Stimulated activated CD4-positive, alpha-beta T cell treated with anti-CD3 and anti-CD28 coated beads, Interleukin-1b, Interleukin-23, amount 100 ng/mL, for 48 hours (primary cell): ENCODE measurements at places on chromosomes 7 and 10.

GRCh38 chr7:91066627-91067026 is 197.6 kb upstream of the FZD1 start:
- no peak for DNase-seq

- DNase-seq, result peak; percentile 5
Observed at GRCh38 chr7:12111422-12112405, 99.4 kb upstream of the TMEM106B start.

- DNase-seq, result no peak
Observed at GRCh38 chr7:40470817-40471216, 336.0 kb downstream of the SUGCT start.

DNA sequence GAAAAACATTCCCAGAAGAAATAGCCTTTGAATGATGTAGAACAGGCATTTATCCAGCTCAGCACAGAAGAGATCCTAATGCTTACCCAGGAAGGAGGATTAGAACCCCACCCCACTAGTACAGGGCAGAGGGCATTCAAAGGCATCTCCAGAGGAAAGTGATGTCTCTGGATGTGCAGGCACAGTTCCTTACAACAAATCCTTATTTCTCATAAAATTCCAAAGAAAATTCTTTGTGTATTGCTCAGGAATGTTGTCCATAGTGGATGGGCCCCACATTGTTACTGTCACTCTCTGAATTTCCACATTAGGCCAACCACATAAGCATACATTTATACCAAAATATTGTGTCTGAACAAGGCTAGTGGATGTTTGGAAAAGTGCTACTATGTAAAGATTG is 243.0 kb downstream of the ADRA2A start:
- DNase-seq, result no peak

DNA sequence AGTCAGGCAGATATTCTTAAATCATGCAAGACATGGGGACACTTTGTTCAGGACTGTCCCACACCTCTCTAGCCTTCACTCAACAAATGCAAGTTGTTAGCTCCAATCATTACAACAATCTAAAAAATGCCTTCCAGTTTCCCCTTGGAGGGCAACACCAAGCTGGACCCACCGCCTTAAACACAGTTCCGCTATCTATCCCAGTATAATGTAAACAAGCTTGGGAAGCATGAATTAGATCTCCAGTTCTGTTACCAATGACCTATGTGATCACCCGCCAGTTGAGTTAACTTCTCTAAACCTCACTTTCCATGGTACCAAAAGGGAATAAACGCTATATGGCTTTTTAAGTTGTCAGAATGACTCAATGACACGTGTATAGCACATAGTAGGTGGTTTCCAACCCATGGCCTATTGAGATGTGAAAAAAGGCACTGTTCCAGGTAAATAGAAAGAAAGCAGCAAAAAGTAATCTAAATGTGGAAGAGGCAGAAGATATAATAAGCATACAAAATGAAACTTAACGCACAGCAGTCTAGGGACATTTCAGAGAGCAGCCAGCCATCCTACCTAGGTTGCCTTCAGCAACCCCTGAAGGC is 2.4 kb upstream of the REEP3 start:
- no peak for DNase-seq

GRCh38 chr10:84499846-84500245 is 171.5 kb downstream of the CCSER2 start:
- no peak for DNase-seq

GRCh38 chr7:41046221-41046761 is 656.6 kb downstream of the INHBA start:
- no peak for DNase-seq

GRCh38 chr10:128046953-128047290 is 79.3 kb downstream of the MKI67 start:
- DNase-seq, result no peak

- no peak for DNase-seq
Observed at GRCh38 chr7:128845987-128846386, 15.8 kb downstream of the FLNC start.

DNA sequence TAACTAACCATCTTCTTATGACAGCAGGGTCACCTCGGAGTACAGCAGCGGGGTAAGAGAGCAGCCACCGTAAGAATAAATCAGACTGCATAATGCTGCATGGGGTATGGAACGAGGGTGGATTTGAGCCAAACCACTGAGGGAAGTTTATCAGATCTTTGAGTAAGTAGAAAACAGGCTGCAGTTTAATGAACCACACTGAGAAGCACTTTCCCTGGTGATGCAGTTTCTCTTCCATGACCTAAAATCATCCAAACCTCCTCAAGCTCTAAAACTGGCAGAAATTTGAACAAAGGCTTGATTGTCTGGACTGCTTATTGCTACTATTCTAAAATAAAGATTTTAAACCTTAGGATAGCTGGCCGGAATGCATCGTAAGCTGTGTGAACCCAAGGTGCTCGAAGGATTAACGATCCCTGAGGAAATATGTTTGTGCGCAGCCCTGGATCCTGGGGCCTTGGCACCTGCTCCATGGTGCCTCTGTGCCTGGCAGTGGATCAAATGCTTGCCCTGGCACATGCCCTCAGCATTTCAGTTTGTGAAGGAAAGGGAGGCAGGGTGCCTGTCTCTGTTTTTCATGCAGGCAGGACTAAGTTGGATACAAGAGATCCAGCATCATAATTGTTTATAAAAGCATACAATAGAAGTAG is 322.7 kb downstream of the LHFPL3 start:
- no peak for DNase-seq

DNA sequence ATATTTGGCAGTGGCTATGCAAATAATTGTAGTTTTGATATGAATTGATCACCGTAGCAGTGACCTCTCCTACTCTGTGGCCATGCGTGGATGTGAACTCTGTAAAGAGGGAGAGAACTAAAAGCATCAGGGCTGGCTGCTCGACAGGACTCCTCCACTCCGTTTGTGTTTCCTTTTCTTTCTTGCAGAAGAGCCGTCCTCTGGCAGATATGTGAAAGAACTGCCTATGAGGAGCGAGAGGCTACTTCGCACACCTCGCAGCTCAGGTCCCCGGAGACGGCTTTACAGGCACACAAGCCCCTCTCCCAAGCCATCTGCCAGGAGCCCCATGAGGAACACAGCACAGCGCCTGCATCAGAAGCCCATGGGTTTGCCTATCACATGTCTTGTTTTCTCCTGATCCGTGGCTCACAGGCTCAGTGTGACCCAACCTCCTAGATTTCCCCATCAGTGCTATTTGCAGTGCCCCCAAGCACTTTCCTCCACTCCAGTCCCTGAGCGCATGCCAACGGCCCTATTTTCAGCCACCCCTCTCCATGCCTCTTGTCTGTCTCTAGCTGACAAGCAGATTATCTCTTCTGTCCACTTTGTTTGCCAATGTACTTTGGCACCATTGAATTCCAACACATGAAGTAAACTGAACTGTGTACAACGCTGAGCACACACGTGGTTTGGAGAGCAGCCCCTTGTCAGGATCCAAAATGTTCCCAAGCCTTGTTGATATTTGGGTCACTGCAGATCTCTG is 164.3 kb upstream of the AKR1E2 start:
- DNase-seq, result no peak

- DNase-seq, result no peak
Observed at GRCh38 chr7:88268051-88268450, 38.6 kb downstream of the STEAP4 start.

DNA sequence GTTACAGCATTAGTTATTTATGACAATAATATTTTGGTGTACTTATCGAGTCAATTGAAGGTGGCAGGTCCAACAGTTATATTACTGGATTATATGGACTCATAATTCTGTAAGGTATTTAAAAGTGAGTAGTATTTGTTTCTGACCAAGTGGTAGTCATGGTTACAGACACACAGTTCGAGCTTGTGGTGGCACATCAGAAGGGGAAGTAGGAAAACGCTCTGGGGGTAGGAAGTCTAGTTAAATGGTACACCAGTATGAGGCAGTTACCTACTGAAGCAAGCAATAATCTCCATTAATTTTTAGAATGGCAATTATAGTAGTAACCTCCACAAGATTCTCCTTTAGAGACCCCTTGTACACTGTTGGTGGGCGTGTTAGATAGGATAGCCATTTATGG is 541.2 kb downstream of the ETV1 start:
- no peak for DNase-seq

- DNase-seq, result peak; percentile 89
Observed at GRCh38 chr7:155206318-155207020, 91.2 kb upstream of the INSIG1 start.

- DNase-seq, result peak; percentile 81
Observed at GRCh38 chr10:133357285-133358161, at the start of gene FUOM. Gene FUOM (minus strand): TSS chr10:133358019. CDS start chr10:133358007, 12 bp downstream.

DNA sequence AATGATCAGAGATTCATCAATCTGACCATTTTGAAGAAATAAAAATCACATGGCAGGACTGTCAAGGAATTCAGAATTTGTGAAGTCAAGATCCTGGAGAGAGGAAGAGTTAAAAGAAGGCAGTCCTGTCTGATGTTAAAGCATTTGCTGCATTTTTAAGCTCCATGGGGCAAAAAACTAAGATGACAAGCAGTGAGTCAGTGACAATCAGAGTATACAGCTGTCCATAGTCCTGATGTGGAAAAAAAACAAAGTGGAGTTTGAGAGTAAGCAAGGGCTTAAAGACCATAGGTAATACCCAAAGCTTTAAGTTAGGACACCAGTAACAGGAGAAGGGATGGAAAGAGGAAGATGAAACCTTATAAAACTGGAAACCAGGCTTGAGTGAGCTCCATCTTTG is 412.7 kb upstream of the ANKRD30A start:
- no peak for DNase-seq

GRCh38 chr10:111175787-111176186 is 99.0 kb downstream of the ADRA2A start:
- no peak for DNase-seq

GRCh38 chr7:44693641-44694313 is 54.9 kb upstream of the ZMIZ2 start:
- no peak for DNase-seq

- no peak for DNase-seq
Observed at GRCh38 chr10:93086289-93086688, 12.6 kb downstream of the CYP26A1 start.

DNA sequence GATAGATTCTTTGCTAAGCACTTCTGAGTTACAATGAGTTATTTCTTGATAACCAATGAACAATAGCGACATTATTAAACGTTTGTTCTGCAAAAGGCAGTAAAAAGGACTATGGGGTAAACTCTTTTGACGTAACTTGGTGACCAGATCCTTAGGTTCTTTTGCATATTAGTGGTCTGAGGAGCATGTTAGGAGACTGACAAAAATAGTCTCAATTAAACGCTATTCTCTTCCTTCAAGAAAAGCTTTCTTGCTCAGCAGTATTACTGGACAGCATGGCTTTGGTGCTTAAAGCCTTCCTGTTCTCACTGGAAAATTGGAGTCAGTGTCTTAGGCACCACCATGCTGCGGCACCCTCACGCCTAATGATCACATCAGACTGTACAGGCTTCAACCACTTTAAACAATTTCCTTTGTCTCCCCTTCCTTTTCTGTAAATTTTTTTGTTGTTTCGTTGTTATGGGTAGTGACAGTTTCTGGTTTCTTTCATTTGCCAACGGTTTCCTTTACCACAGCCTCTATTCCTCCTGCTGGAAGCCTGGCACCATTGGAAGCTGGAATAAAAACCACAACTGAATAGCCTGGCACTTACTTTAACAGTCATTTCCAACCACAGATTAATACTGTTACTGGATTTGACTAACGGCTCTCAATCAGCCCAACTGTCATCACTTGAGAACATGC is 49.2 kb upstream of the FAM133B start:
- DNase-seq, result no peak

GRCh38 chr7:127988751-127989150 is 42.5 kb downstream of the LRRC4 start:
- DNase-seq, result no peak

DNA sequence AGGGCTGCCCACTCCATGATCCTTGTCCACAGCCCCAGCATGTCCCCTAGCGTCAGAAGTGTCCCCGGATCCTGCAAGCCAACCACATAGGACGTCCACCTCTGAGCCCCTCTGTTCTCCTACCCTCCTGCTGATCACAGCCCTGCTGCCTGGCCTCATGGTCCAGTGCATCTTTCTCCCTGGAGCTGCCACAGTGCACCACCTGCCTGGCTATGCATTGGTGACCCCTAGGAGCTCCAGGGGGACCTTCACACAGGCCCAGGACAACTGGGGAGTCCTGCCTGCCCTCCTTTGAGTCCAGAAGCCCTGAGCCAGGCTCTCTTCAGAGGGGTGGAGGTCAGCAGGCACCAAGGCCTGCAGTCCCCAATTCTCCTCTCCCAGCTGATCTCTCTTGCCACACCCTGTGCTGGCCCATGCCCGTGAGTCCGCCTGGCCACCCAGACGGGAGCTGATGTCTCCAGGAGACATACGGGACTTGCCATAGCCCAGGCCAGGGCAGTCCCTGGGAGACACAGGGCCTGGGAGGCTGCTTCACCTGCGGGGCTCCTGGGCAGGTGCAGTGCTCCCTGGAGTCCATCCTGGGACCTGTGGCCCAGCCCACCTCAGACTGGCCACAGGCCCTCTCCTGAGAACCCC is 77.4 kb upstream of the RET start:
- no peak for DNase-seq

GRCh38 chr10:131438665-131439064 is 127.1 kb upstream of the TCERG1L start:
- no peak for DNase-seq
